NB4 (cell line): ENCODE measurements at places on chromosomes 12 and 14.
A peak's percentile ranks its signal among the peaks of the same experiment; 100 is the strongest.

- DNase-seq: no peak
Observed at GRCh38 chr14:101334656-101335055, 226.6 kb upstream of the DIO3 start.

- DNase-seq: no peak
Observed at GRCh38 chr14:93381644-93382043, 34.7 kb downstream of the COX8C start.

- no peak for DNase-seq
Observed at GRCh38 chr12:56159482-56160192, 1.5 kb downstream of the MYL6 start.

GRCh38 chr12:111643427-111643826, 42.3 kb downstream of the BRAP start:
- no peak for DNase-seq

DNA sequence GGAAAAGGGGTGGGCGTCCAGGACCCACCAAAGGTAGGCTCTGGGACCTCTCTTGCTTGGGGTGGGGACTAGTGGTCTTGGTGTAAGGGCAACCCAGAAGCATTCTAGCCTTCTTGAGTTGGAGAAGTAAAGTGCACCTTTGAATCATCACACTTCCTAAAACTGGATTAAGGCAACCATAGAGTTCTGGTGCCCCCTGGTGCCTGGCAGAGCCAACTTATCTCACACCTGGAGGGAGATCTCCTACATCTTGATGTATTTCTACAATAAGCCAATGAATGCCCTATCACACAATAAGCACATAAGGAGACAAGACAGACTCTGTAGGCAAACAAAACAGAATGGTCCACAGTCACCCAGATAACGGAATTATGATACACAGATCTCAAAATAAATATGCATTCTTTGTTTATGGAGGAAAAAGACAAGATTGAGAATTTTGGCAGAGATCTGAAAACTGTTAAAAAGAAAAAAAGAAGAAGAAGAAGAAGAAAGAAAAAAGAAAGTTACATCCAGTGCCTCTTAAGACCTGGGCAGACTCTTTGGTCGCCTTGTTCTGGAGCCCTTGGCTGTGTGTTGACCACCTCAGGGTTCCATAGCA, 95.9 kb upstream of the PPP2R5C start:
- DNase-seq: peak; percentile 67

GRCh38 chr12:101690544-101691098, 6.8 kb upstream of the CHPT1 start:
- DNase-seq: no peak

DNA sequence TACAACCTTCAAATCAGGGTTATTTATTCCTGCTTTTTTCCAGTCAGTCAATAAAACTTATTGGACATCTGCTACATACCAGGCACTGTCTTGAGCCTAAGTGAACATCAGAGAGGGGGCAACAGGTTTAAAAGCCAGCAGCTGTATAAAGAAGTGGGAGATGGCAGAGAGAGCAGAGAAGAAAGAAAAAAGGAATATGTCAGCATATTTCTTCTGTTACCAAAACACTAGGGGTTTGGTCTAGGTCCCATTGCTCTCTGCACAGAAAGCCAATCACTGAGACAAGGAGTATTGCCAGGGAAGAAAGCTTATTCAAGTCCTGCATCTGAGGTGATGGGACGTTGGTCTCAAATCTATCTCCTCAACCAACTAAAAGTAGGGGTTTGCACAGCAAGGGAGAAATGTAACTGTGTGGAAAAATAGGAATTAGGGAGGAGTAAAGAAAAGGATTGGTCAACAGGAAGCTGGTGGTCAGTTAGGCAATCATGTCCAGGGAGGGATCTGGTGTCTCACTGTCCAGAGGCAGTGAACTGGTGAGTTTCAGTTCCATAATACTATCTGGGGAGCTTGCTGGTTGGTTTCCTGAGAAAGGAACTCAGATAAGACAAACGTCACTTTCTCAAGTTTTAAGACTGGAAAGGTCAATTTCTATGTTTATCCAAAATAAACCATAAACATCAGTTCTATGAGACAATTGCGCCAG, 107.5 kb downstream of the PHLDA1 start:
- peak; percentile 32 for DNase-seq

GRCh38 chr12:74620921-74621320, 83.3 kb downstream of the ATXN7L3B start:
- DNase-seq: no peak

DNA sequence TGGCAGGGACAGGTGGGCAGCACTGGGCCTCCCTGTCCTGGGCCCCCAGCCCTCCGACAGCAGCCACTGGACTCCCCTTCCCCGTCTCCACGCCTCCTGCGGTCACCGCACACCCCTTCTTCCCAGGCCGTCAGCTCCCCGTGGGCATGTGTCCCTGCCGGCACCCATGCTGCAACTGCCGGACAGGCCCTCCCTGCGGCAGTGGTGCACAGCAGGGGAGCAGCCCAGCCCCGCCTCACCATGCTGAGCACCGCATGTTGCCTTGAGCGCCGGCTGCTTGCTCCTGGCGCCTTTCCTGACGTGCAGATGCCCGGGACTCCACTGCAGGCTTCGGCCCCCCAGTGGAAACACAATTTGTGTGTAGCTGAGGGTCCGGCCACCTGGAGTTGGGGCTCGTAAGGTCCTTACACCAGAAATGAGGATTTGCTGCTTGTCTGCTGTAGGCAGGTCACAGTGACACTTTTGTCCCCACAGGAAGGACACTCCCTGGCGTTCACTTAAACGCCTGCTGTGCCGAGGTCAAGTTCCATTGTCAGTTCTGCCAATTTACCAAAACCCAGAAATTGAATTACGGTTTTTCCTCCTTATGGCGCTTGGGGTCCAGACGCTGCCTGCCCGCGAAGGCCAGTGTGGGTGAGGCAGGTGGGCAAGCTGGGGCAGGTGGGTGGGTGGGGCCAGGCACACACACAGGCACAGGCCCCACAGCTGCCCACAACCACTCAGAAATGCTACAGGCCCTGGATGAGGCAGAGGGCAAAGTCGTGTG, 28.2 kb upstream of the MMP17 start:
- DNase-seq: no peak

DNA sequence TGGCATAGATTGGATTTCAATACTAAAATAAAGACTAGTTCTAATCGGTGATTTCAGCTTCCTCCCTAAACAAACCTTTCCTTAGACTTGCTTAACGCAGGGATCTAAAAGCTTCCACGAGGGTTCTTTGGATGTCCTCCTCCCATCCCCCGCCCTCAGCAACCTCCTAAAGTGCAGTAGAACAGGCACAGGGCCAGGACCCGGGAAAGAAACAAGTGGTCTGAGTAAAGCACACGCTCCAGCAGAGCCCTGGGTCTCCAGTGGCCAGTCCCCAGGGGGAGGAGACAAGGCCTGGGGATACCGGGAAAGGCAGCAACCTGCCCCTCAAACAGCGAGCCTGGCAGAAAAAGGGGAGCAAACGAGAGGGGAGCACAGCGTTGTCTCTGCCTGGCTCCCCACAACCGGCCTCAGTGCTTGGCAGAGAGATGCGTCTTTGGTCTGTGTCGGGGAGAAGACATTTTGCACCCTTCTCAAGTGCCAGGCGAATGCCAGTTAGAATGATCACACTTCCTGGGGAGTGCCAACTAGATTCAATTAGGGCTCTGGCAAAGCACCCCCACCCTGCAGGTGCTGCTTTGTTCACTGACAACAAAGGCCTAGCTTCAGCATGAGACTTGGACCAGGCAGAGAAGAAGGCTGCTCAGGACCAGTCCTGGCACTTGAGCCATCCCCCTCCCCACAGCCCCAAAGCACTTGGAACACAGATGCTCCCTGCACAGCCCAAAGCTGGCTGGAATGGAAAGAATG, 17.1 kb upstream of the SLC6A12 start:
- no peak for DNase-seq

GRCh38 chr12:12366701-12367481, 10.0 kb downstream of the BORCS5 start:
- DNase-seq: no peak

GRCh38 chr12:15988983-15989755, 78.0 kb downstream of the DERA start:
- no peak for DNase-seq

GRCh38 chr12:92304371-92305055, 158.9 kb upstream of the BTG1 start:
- DNase-seq: no peak

DNA sequence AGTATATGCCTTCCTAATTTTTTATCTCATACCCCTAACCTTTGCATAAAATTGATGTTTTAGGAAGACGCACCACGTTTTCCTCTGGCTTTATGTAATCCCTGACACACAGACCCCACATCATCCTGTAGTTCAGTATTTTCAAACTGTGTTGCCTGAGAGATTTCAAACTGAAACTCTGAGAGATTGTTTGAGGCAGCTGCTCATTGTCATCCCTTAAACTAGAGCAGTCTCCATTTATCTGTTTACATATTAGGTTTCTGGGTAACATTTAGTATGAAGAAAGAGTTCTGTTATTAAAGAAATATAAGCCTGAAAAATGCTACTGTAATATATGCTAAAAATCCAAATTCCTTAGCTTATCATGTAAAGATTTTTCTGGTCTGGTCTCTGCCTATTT, 24.3 kb downstream of the MNAT1 start:
- DNase-seq: peak; percentile 14

DNA sequence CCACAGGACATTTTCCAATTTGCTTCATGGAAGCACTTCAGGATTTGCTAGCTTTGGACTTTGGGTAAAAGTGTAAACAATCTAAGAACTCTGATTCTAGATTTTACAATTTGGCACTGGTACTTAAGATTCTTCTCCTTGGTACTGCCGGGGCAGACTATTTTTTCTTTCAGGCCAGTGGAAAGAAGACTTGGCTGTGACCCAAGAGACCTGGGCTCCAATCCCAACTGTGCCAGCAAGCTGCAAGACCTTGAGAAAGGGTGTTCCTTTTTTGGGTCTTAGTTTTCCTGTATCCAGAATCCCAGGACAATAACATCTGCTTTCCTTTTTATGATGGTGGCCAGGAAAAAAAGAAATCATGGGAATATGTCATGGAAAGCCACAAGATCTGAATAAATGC, 148.1 kb upstream of the CRY1 start:
- DNase-seq: no peak

GRCh38 chr14:82657186-82657675, 1123.6 kb upstream of the SEL1L start:
- DNase-seq: no peak

GRCh38 chr14:101855958-101856357, 94.4 kb downstream of the PPP2R5C start:
- DNase-seq: no peak

GRCh38 chr14:24051789-24052655, at the start of gene CARMIL3:
Gene CARMIL3, plus strand, starts transcription at chr14:24052009. Its CDS starts 145 bp downstream, at chr14:24052154.
- peak; percentile 62 for DNase-seq

GRCh38 chr12:93127107-93127560, 198.0 kb upstream of the EEA1 start:
- no peak for DNase-seq

DNA sequence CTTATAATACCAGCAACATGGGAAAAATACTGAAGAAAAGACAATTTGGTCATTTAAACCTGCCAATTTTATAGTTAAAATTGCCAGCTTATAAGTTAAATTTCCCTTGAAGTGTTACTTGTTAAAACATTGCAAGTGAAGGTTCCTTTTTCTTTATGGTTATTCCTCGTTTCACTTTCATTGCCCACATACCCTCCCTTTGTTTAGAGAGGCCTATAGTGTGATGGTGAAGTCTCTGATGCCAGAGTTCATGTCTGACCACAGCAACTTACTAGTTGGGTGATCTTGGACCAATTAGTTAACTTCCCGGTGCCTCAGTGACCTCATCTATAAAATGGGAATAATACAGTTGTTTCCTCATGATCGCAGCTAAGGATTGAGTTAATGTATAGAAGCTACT, 173.5 kb downstream of the ANO6 start:
- DNase-seq: no peak

GRCh38 chr14:55254581-55254980, 16.6 kb upstream of the FBXO34 start:
- DNase-seq: no peak

GRCh38 chr12:49917166-49917787, 13.6 kb upstream of the FAIM2 start:
- no peak for DNase-seq

- DNase-seq: no peak
Observed at GRCh38 chr12:121084229-121084628, 45.2 kb upstream of the OASL start.
